PC-3 (cell line): ENCODE measurements at places on chromosomes 7 and 10.
A peak's percentile ranks its signal among the peaks of the same experiment; 100 is the strongest.

GRCh38 chr7:95915731-95916130, 143.4 kb downstream of the DYNC1I1 start:
- DNase-seq: no peak

DNA sequence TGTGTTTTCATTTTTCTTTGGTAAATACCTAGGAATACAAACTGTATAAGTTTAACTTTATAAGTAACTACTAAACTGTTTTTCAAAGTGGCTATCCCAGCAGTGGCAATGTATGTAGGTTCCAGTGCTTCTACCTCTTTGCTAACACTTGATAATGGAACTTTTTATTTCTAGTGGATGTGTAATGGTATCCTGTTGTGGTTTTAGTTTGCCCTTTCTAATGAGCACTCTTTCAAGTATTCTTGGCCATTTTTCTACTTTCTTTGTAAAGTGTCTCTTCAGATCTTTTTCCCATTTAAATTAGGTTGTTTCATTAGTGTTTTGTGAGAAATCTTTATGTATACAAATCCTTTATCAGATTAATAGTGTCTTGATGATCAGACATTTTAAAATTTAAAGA, 4.6 kb downstream of the KIF20B start:
- no peak for DNase-seq

DNA sequence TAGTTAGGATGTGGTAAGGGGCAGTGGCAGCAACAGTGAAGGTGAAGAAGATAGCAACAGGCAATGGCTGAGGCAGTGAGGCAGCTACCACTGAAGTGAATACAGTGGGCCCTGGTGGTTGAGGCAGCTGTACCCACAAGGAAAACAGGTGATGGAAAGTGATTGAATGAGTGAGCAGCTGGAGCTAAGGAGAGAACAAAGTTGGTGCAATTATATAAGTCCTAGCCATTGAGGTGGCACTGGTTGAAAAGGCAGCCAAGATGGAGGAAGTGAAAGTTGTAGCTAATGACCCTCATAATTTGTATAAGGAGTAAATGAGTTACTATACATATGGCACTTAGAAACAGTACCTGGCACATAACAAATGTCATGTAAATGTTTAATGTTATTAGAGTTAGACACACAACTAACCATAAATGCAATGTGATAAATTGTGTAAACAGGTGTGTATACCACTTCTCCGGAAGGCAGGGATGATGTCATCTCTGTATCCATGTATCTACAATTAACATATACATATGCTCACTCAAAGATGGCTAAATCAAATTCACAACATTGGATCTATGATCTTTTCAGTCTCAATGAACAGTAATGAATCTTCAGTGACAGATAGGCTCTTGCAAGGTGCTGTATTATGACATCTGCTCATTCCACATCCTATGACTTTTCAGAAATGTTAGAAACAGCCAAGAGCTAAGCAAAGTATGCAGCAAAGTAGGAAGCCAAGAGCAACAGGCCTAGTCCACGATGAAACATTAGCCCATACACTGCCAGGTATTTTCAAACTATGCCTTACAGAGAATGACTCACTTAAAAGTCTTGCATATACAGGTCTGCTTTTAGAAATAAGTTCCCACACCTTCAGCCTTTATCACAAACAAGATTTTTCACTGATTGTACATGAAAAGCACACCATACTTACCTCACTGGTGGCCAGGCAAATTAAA, 10.7 kb downstream of the XPNPEP1 start:
- peak; percentile 59 for DNase-seq

GRCh38 chr10:121079226-121079625, 228.1 kb downstream of the WDR11 start:
- no peak for DNase-seq

DNA sequence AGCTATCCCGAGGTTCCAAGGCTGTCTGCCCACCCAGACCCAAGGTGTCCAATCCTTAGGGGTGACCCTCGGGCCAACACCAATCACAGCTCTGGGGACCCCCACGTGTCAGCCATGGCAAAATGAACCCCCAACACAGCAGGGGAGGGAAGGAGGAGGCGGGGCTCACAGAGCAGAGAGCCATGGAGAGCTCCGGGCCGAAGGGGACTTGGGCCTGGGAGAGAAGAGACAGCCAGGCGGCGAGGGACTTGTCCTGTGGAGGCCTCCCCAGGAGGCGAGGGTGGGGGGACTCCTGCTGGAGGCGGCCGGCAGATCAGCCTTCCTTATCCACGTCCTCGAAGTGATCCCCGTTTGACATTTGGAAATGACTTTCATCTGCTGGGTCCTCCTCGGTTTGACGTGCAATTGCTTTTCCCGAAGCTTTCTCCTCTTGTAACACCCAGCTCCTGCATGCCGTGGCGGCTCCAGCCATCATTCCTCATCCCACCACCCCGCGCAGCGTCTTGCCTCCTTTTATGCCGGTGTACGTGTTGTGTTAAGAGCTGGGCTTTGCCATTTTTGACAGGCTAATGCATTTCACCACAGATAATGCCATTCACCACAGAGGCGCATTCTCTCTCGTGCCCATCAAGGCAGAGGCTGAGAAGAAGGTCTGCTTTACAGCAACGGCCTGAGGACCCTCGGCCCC, 337.4 kb downstream of the DNAJB6 start:
- no peak for DNase-seq

GRCh38 chr10:62562795-62563194, 188.6 kb downstream of the ZNF365 start:
- DNase-seq: no peak
